ENCODE measurements at places on chromosomes 4 and X.

DNA sequence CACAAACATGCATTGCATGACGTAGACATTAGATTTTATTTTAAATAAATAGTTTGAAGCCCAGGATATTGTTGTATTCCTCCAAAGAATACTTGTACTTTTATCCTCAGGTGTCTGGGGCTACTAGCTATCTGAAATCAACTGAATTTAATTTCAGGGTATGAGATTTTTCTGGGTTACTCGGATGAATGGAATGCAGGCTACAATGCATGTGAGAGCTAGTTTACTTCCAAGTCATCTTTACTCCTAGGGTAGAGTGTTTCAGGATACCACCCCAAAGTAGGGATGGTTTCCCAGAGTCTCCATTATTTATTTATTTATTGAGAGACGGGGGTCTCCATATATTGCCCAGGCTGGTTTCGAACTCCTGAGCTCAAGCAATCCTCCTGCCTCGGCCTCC, 66.4 kb downstream of the HPRT1 start:
- DNase-seq, result no peak

GRCh38 chr4:6228158-6229067, 28.1 kb upstream of the JAKMIP1 start:
- no peak for DNase-seq

DNA sequence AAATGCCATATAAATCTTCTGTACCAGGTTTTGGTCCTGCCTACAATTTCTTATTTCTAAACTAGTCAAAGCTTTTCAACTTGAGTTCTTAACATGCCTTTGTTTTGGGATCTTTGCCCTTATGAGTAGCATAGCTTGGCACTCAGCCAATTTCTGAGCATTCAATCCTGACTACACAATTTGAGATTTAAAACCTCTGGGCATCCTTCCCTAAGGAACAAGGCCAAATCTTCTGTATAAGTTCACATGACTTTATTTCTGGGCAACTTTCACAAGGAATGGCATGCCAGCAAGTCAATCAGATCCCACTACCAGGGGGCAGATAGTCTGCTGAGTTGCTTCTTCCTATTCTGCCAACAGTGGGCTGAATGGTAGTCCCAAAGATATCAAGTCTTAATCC, 254.2 kb downstream of the ADAMTS3 start:
- DNase-seq, result no peak

- no peak for DNase-seq
These were observed 88.4 kb upstream of the SLC34A2 start for GRCh38 chr4:25567253-25567652.

- no peak for DNase-seq
These were observed 40.3 kb downstream of the PPP3CA start for GRCh38 chr4:101306764-101307615.
